Bronchial epithelial cell (primary cell): ENCODE measurements at places on chromosomes 3 and 15. TPM values are rescaled to one million over a fixed set of nuclear protein-coding genes. Genes with fewer than 3 reads are reported as not detected.

C3orf80 gene
- total RNA-seq = 0.13 TPM in 1 of 2 replicates, not detected in the other

RABL3 gene
- total RNA-seq = 22.5 and 31.1 TPM in 2 replicates

CAMP gene
- total RNA-seq = 11.3 and 22.1 TPM in 2 replicates

SQOR gene
- 310 and 317 TPM in 2 replicates for total RNA-seq

SLC28A2 gene
- not detected in 2 replicates for total RNA-seq

SERPINI2 gene
- not detected in 2 replicates for total RNA-seq
